ENCODE measurements at places on chromosomes 12 and 14.

GRCh38 chr14:61280092-61280525, 1.0 kb downstream of the TMEM30B start:
- DNase-seq, result no peak

- no peak for DNase-seq
These were observed 373.5 kb downstream of the RPS29 start for GRCh38 chr14:49212721-49213120.

- no peak for DNase-seq
These were observed 2.9 kb upstream of the ATG14 start for GRCh38 chr14:55414551-55414950.

GRCh38 chr12:89172224-89172623, 180.1 kb downstream of the DUSP6 start:
- no peak for DNase-seq

DNA sequence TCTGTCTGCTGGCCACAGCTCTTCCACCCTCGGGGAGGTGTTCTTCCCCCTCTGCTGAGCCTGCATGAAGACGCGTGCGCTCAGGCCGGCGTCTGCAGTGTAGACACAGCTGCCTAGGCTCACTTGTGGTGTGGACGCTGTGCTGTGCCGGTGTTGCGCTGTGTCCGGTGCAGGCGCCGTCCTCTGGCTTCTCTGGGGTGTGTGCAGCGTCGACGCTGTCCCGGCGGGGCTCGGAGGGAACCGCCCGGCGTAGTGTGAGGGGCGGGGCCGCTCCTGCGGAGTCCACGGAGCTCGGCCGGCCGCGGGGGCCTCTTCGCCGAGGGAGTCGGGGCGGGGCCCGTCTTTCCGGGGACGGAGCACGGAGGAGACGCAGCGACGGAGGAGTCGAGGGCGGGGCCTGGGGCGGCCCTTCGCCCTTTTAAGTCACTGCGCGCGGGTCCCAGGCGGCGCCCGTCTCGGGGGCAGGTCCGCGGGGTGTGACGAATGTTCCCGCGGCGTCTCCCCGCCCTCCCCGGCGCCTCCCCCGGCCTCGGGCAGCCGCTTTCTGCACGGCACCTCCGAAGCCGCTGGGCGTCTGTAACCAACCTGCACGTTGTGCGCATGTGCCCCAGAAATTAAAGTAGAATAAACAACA, 45.2 kb downstream of the NOC4L start:
- DNase-seq, result peak; percentile 92

GRCh38 chr14:96233661-96234060, 22.3 kb upstream of the BDKRB1 start:
- no peak for DNase-seq

DNA sequence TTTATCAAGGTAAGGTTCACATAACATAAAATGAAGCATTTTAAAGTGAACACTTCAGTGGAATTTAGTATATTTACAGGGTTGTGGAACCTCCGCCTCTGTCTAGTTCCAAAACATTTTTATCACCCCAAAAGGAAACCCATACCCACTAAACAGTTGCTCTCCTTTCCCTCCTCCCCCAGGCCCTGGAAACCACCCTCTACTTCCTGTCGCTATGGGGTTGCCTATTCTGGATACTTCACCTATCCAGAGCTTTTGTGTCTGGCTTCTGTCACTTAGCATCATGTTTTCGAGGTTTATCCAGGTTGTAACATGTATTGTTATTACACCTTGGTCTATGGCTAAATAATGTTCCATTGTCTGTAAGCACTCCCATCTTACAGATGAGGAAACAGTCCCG, 27.7 kb upstream of the ZFP36L1 start:
- no peak for DNase-seq

DNA sequence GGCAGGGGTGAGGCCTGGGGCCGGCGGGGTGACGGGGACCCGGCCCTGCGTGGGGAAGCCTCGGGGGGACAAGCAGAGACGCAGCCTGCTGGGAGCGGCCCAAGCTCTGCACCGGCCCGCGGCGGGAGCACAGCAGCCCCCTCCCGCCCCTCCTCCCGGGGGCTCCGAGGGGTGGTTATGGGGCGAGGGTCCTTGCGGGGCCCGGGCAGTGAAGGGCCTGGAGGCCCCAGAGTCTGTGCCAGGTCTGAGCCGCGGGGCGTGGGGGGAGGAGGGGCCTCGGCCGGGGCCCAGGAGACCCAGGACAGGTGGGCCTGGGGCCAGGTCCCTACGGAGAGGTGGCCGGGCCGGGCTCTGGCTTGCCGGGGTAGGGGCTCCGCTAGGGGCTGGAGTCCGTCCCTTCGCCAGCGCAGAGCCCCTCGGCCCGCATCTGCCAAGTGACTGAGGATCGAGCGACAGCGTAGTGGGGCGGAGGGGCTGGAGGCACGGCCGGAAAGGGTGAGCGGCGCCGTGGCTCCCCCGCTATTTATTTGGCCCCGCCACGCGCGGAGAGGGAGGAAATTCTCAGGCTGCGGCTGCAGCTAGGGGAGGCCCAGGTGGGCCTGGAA, 495 bp downstream of the TMEM121 start:
- DNase-seq, result no peak

- DNase-seq, result no peak
These were observed 27.9 kb downstream of the MOAP1 start for GRCh38 chr14:93156693-93157369.

GRCh38 chr12:96157427-96157826, 36.7 kb upstream of the ELK3 start:
- DNase-seq, result no peak

DNA sequence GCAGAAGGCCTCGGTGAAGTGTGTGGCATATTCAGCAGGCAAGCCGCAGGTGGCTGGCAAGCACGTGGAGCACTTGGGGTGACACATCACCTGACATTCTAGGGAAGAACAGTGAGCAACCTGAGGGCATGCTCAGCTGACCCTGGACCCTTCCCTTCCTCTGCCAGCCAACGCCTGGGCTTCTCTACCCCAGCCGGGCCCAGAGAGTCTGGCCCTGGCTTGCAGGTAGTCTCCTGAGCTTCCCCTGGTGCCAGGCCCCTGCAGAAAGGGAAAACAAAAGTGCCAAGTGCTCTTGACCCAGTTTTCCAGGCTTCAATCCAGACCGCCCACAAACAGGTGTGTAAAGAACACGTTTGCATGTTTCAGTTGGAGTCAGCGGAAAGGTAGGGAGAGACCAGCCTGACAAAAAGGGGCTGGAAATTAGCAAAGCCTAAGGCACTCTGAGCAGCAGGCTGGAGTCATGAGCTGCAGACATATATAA, 45.7 kb downstream of the PRKAB1 start:
- no peak for DNase-seq

GRCh38 chr12:3704512-3705353, 48.2 kb downstream of the CRACR2A start:
- no peak for DNase-seq

DNA sequence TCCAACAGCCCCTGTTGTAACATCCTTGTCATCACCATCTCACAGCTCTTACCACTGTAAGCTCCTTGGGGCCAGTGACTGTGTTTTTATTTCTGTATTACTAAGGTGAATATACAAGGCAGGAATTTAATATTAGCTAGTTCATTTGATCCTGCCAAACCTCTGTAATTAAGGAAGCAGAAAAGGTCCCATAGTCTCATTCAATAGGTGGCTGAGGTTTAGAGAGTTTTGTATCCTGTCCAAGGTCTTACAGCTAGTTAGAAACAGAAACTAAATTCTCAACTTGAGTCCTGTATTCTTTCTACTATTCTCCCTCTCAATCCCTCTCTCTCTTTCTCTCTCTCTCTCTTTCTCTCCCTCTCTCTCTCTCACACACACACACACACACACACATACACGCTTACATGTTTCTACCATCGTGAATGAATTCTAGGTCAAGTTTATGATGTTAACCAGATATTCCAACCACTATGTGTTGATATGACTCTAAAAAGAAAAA, 543 bp upstream of the GLIPR1 start:
- no peak for DNase-seq

- no peak for DNase-seq
These were observed at the start of gene NRIP2 for GRCh38 chr12:2834581-2835491. Gene NRIP2 (minus strand): TSS chr12:2835035. CDS start chr12:2834983, 52 bp downstream.

GRCh38 chr14:105616802-105617192, 90.4 kb downstream of the TMEM121 start:
- DNase-seq, result no peak

DNA sequence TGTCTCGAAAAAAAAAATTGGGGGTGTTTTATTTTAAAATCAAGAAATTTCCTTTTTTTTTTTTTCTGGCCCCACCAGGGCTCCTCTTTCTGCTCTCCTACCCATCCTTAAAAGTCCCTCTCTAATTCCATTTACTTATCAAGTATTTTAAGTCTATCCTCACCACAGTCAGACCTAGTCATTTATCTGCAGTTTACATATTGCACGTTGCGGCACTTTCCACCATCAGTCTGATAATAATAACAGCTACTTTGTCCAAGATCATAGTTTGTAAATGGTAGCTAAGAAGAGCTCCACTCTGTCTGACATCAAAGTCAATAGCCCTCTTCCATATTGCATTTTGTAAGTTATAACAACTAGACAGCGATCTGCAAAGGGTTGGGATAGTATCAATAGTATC, 23.6 kb upstream of the CAND1 start:
- no peak for DNase-seq

DNA sequence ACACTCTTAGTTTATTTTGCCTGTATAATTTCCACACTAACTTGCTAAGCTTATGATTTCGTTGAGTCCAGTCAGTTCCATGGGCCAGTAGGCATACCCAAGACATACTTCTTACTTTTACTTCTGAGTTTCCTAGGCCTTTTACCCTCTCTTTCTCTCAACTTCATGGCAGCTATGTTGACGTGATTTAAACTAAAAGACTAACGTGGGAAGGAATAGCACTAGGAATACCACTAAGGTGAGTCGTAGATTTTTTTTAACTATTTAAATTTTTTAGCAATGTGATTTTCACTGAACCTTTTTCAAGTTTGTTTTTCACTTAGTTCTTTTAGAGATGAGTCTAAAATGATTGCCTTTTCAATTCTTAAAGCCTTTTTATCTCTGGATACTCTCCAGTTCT, 793.5 kb upstream of the NOVA1 start:
- DNase-seq, result no peak

GRCh38 chr12:76101739-76102385, 17.4 kb upstream of the NAP1L1 start:
- DNase-seq, result no peak

GRCh38 chr12:15227004-15227679, 5.9 kb upstream of the RERG start:
- no peak for DNase-seq

DNA sequence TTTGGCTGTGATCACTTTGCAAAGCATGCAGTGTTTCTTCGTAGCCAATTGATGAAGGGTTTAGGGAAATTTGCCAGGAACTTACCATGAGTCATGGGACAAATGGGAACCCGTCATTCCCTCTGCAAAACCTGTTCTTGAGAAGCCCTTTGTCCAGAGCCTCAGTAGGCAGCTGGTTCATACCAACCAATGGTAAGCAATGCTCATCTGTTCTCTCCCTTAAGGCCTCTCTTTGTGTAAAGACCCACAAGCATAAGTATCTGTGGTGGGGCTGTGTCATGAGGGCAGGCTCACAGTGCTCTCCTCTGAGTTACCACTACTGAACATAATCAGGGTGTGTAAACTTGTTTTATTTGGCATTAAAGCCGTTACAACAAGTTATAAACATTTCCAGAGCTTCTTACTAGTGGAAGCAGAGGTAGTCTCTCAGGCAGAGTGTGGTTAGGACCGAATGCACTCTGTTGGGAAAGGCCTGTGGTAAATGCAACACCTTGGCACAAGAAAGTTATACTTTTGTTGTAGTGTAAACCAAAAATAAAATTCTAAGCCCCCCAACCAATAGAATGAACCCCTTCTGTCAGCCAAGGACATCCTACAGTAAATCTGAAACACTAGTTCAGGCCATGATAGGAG, 119.8 kb downstream of the SINHCAF start:
- DNase-seq, result no peak

GRCh38 chr12:119072440-119072839, 91.1 kb downstream of the SRRM4 start:
- DNase-seq, result no peak

DNA sequence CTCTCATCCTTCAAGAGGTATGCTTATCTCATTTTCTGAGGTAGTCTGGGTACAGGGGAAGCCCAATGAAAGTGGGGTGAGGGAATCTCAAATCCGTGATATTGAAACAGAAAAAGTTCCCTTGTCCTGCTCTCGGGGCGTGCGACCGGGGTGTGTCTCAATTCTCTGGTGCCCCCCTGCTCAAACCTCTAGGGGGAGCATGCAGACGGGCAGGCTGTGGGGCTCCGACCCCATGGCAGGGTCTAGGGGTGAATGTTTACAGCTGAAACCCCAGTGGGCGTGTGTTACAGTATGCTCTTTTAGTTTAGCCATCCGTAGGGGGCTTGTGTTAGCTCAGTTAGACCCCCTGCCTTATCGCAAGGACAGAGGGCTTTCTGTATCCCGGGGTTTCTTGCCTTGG, 68.7 kb downstream of the PTPRQ start:
- no peak for DNase-seq

DNA sequence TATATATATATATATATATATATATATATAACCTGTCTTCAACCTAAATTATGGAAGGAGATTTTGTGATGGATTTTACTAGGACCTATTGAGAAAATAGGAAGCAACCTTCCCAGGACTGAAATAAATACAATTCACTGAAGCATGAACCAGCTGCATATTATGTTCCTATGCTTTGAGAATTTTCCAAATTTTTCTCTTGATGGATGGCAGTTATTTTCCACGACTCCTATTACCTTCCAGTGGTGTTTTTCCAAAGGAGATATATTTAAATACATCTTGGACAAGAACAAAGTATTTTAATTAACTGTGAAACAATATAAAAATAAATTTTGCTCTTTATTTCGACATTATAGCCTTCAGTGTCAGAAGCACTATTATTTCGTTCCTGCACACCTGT, 87.9 kb downstream of the TMTC1 start:
- DNase-seq, result no peak

DNA sequence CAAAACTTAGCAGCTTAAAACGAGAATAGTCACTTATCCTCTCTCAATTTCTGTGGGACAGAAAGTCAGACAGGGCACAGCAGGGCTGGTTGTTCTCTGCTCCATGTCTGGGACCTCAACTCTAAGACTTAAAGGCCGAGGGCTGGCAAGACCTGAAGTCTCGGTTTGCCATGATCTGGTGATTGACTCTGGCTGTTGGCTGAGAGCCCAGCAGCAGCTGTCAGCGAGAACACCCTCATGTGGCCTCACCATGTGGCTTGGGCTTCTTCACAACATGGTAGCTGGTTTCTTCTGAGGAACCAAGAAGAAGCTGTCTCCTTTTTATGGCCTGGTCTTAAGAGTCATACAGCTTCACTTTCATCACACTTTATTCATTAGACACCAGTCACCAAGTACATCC, 1.7 kb upstream of the VASH1 start:
- no peak for DNase-seq

- no peak for DNase-seq
These were observed 229.1 kb upstream of the CLEC14A start for GRCh38 chr14:38485026-38485425.
